ENCODE measurements at places on chromosomes 5 and 9.

GRCh38 chr9:113979343-113980127, 98.6 kb downstream of the AMBP start:
- DNase-seq: no peak

DNA sequence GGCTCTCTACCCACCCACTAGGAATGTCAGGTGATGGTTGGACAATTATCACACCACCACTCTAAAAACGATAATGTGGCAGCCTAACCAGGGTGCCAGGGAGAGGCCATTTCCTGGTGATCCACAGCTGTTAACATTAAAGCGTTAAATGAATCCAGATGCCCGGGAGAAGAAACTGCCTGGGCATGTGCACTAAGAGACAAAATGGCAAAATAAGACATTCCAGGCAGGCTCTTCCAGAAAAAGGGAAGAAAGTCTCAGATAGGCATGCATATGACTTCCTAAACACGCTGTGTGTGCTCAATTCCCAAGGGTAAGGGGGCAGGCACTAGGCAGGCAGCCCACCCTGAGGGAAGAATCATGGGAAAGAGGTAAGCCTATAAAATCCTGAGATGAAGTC, 4.6 kb upstream of the TXN start:
- no peak for DNase-seq

GRCh38 chr5:23012842-23013241, 159.7 kb upstream of the CDH12 start:
- DNase-seq: no peak

DNA sequence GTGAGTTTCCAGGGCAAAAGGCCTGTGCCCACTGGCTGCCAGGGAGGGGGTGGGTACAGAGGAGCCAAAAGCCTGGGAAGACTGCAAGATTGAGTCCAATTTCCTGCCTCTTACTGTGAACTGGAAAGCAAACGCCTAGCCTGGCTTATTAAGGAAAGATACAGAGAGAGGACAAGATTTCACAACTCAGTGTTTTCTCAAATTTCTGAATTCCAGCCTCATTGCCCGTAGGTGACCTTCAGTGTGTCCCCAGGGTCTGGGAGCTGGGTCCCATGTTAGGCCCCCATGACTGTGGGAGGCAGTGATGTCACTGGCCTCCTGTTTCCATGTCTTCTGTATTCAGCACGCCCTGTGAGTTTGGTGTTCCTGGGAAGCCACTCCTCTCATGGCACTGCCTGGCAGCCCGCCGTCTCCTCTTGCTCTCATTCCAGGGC, 60.6 kb upstream of the PTPN3 start:
- no peak for DNase-seq

DNA sequence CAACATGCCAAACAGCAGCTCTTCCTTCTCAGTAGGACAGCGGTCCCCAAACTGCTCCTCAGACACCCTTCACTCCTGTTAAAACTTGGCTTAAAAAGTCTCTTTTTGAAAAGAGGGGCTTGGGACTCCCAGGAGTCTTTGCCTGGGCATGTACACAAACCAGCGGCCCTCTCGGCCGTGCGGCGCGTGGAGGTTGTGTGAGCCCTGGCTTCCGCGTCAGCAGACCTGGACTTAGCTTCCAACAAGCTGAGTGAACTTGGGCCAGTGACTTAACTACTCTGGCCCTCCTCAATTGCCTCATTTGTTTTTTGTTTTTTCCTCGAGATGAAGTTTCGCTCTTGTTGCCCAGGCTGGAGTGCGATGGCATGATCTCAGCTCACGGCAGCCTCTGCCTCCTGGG, 15.3 kb upstream of the NTNG2 start:
- DNase-seq: no peak
